LHCN-M2 (cell line): ENCODE measurements at places on chromosomes 1 and 21. TPM values are rescaled to one million over a fixed set of nuclear protein-coding genes. Genes with fewer than 3 reads are reported as not detected.

NPPB gene
- not detected in 2 replicates for total RNA-seq

- DNase-seq = no peak
Observed at GRCh38 chr1:91798241-91798648, 87.7 kb downstream of the TGFBR3 start.

CFHR3 gene
- 0.75 TPM in 1 of 2 replicates, not detected in the other for total RNA-seq

- DNase-seq = no peak
Observed at GRCh38 chr1:38456531-38456876, 403.1 kb downstream of the RRAGC start.

GRCh38 chr1:10779201-10779600 is 17.2 kb downstream of the CASZ1 start:
- DNase-seq = no peak

KRTAP19-3 gene
- total RNA-seq = not detected in 2 replicates

GRCh38 chr1:19618428-19618827 is 25.7 kb upstream of the NBL1 start:
- DNase-seq = no peak

GRCh38 chr1:244672946-244673682 is 20.2 kb downstream of the DESI2 start:
- peak; percentile 63 for DNase-seq

DNA sequence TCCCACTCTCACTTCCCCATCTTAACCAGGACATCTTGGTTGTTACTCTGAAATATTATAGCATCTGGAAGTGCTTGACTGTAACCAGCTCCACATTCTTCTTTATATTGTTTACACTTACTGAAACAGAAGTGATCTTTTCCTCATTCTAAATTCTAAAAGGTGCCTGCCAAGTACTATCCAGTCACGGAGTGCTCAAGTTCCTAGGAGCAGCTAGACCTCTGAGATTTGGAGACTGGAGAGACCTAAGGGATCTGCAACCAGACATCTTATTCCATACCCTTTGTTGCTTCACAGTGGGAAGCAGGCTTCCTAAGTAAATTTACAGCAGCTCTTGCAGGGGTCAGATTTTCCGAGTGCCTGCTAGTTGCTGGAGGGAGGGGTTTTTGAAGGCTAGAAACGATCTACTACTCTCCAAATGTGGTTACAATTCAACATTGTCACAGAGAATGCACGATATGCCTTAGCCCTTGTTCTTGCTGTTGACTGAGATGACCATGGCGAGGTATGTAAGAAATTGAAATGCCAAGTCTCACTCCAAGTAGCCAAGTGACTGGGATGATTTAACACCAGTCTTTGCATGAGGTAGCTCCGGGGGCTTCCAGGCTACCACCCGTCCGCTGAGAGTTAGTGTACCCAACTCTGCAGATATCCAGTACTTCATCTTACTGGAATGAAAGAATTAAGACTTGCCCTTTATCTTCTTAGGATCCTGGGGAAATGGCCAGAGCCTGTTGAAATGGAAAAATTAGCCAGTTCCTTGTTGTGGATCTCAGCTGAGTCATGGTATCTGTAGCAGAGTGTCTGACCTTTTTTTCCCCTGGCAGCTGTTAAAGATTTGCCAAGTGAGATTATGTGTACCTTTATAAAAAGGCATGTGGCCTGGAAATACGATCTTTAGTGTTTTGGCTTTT is 150.8 kb downstream of the MAST2 start:
- peak; percentile 96 for DNase-seq

DNA sequence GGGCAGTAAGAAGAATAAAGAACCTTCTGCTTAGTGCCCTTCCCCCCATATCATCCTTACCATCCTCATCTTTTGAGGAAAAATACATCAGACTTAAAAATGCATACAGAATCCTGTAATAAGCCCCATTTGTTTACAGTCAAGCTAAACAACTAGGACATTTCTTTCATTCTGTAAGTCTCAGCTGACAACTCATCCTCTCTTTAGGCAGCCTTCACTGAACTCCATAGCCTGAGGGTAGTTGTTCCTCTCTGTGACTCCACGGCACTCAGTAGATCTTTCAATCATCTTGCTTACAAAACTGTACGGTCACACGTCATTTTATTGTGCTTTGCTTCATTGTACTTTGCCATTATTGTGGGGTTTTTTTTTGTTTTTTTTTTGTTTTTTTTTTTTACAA is 82.5 kb downstream of the NRIP1 start:
- DNase-seq = no peak

- no peak for DNase-seq
Observed at GRCh38 chr1:6683434-6683833, 18.2 kb downstream of the DNAJC11 start.

GPR37L1 gene
- total RNA-seq = 0.06 TPM in 1 of 2 replicates, not detected in the other

GRCh38 chr1:93991271-93991670 is 82.0 kb upstream of the GCLM start:
- DNase-seq = no peak

- DNase-seq = no peak
Observed at GRCh38 chr1:101410048-101410878, 173.4 kb downstream of the S1PR1 start.

GRCh38 chr1:71861022-71861421 is 421.3 kb downstream of the NEGR1 start:
- DNase-seq = peak; percentile 82

FAM167B gene
- total RNA-seq = 0.23 TPM in 1 of 2 replicates, not detected in the other

- DNase-seq = no peak
Observed at GRCh38 chr21:38794978-38795377, 10.8 kb upstream of the ETS2 start.

DNA sequence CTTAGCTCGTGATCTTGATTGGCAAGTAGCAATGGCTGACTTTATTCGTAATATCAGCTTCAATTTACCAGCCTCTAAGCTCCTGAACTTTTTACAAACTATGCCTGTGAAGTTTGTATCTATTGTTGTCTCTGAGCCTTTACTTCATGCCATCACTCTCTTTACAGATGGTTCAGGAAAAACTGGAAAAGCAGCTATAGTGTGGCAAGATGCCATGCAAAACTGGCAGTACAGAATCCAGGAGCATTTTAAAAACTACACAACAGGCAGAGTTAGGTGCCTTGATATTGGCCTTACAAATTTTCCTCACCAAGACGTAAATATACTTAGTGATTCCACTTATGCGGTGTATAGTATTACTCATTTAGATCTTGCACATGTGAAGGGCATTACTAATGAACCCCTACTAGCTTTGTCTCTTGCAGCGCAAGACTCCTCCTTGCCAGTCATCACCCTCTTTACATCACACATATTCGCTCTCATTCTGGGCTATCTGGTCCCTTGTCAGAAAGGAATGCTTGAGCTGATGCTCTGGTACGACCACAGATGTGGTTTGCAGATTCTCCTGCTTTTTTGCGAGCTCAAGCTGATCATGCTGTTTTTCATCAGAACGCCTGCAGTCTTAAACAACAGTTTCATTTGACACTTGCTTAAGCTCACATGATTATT is 36.3 kb downstream of the CLCA1 start:
- DNase-seq = no peak

GRCh38 chr1:47830641-47831333 is 166.4 kb downstream of the TRABD2B start:
- no peak for DNase-seq

NES gene
- total RNA-seq = 470 and 483 TPM in 2 replicates

DNA sequence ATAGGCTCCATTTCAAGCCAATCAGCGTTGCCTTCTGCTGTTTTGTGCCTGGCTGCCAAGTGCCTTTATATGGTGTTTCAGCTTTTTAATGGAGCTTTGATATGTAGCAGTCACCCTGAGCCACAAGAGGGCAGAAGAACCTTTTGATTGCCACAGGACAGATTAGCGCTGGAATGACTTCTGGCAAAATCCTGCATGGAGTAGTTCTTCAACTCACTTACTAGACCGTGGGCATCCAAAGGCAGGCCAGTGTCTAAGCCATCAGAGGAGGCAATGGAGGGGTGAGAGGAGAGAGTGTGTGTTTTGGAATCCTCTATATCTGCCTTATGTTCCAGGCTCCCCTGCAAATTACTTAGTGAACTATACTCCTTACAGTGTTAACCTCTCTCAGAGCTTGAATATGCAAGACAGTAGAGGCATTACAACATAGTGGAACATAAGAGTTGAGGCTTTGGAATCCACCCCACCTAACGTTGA is 56.2 kb downstream of the ST3GAL3 start:
- DNase-seq = peak; percentile 90

PLEKHG5 gene
- 1.8 and 2.2 TPM in 2 replicates for total RNA-seq

ZBTB8B gene
- total RNA-seq = not detected in 2 replicates

DNA sequence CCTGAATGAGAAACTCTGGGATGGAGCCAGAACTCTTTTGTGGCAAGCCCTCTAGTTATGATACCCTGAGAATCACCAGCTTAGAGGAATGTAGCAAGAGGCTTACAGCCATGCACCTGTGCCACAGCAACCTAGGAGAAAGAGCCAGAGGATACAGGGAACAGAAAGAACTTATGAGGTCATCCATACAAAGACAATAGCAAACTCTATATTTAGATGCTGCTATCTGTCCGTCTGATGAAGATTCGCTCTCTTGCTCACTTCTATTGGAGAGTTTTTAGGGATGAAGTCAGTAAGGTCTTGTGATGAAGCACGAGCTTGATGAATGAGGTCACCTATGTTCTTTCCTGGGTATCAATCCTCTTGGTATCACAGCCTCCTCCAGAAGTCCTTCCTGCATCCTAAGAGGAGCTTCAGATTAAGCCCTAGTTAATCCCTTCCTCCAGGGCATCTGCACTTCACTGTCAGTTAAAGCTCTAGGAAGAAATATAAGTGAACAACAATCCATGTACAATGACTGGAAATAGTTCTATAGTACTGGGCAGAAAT is 185.6 kb downstream of the DAB1 start:
- no peak for DNase-seq

- DNase-seq = no peak
Observed at GRCh38 chr21:46491553-46491952, 32.9 kb downstream of the DIP2A start.

RPRD2 gene
- total RNA-seq = 10.8 and 13.4 TPM in 2 replicates

PTPN14 gene
- total RNA-seq = 40.1 and 47.7 TPM in 2 replicates

DNA sequence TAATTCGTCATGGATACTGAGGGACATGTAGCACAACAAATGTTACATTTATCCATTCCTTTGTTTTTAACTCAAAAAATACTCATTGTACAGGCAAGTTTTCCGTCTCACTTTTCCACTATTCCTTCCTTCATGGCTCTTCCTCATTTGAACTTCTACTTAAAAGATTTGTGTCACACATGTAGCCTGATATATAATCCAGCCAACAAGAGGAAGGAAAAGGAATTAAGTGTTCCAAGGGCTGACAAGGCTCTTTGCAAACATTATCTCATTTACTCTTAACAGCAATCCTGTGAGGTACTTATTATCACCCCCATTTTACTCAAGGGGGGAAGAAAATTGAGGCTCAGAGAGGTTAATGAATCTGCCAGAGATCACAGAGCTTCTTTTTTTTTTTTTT is 22.9 kb downstream of the CD244 start:
- no peak for DNase-seq
